ENCODE measurements at places on chromosomes 4 and X.
A peak's percentile ranks its signal among the peaks of the same experiment; 100 is the strongest.

- no peak for DNase-seq
Measured at GRCh38 chr4:174538123-174538875, 16.0 kb upstream of the HPGD start.

- DNase-seq = no peak
Measured at GRCh38 chrX:1355131-1356046, 18.8 kb downstream of the IL3RA start.

DNA sequence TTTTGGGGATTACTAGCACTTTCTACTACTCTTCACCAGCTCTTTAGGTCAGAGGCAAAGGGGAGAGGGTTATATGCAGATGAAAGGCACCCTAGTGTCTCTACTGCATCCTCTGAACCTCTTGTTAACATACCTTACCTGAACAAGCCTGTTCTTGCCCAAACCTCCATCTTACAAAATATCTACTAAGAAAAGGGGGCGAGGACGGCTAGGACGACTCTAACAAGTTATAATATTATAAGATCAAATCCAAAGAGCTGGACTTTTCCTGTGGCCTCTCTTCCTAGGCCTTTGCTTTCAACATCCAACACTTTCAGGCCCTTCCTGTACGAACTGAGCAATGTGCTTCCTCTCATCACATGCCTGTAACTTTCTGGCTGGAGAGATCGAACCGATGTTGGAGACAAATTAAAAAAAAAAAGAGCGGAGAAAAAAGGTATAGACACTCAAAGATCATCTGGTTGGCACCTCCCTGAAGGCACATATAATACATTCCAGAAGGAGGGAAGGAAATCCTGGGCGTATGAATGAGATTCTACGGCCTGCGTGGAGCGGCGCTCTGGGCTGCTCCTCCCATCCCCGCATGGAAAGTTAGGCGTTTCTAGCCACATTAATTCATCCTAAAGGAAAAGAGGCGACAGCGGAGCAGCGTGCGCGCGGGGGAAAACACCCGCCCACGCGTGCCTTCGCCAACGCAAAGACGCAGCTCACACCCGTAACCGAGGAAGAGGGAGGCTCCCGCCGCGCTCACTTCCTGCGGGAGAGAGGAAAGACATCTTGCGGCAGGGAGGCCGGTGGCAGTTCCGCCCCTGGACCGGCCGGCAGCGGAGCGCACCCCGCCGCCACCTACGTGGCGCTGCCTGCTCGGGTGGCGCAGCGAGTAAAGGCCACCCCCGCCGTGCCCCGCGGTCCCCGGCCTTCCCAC lies 808 bp downstream of the PRDM5 start:
- DNase-seq = peak; percentile 65

GRCh38 chr4:159017323-159018026 lies 85.4 kb upstream of the RAPGEF2 start:
- no peak for DNase-seq

- peak; percentile 67 for DNase-seq
Measured at GRCh38 chrX:74420196-74421035, 877 bp upstream of the SLC16A2 start.

DNA sequence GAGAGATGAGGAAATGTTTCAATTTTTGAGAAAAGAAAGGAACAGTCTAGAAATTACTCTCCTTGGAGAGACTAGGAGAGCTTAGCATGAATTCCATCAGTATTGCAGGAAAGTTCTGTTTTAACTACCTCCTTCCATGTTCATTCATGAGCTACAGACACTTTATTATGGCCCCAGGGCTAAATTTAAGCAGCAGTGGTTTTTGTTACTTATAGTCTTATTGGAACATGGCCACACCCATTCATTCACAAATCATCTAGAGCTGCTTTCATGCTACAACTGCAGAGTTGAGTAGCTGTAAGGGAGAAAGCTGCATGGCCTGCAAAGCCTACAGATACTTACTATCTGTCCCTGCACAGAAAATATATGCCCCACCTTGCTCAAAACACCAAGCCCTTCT lies 81.7 kb downstream of the SHISA3 start:
- no peak for DNase-seq

GRCh38 chr4:158857951-158858350 lies 89.1 kb downstream of the FNIP2 start:
- no peak for DNase-seq

DNA sequence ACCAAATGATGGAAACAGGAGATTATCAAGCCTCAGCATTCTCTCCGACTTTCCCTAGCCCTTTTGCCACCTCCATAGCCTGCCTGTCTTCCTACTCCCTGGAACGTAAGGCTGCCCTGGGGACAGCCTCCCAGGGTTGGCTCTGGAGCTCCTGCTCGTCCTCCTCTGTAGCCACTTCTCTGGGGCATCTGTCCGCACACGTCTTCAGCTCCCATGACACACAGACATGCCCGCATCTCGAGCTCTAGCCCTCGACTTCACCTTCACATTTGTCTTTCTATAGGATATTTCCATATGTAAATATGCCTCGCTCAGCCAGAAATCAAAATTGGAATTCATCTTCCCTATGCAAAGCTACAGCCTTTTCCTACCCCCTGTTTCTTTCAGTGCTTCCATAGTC lies 67.7 kb downstream of the TSC22D3 start:
- no peak for DNase-seq

GRCh38 chrX:126027229-126027628 lies 138.9 kb downstream of the DCAF12L2 start:
- DNase-seq = no peak

- DNase-seq = peak; percentile 20
Measured at GRCh38 chrX:123803331-123803983, 56.4 kb upstream of the XIAP start.

All from tibial artery (tissue), 4 donors.